ENCODE measurements at places on chromosomes 16 and 17. TPM values are rescaled to one million over a fixed set of nuclear protein-coding genes. Genes with fewer than 3 reads are reported as not detected.
A peak's percentile ranks its signal among the peaks of the same experiment; 100 is the strongest.

GRCh38 chr17:44297975-44298374 lies 10.4 kb upstream of the RUNDC3A start:
- no peak overlapping the region for H3K4me3 ChIP-seq
- H3K27ac ChIP-seq = no peak overlapping the region

GRCh38 chr17:29263916-29264315 lies 17.3 kb downstream of the CRYBA1 start:
- no peak for DNase-seq
- no peak overlapping the region for H3K27ac ChIP-seq
- H3K36me3 ChIP-seq = peaks cover 54% of the 10 kb centered on the region
- no peaks in the 10 kb centered on the region for H3K4me1 ChIP-seq
- H3K27me3 ChIP-seq = no peaks in the 10 kb centered on the region
- no peak overlapping the region for H3K4me3 ChIP-seq

- no peak for DNase-seq
- H3K36me3 ChIP-seq = peaks cover 55% of the 10 kb centered on the region
- no peak overlapping the region for H3K27ac ChIP-seq
- H3K4me3 ChIP-seq = no peak overlapping the region
- peaks cover 12% of the 10 kb centered on the region for H3K4me1 ChIP-seq
- no peaks in the 10 kb centered on the region for H3K27me3 ChIP-seq
These were observed 3.3 kb upstream of the NUDT16L1 start for GRCh38 chr16:4689864-4690704.

GRCh38 chr17:35188111-35188510 lies 6.1 kb downstream of the SLC35G3 start:
- no peaks in the 10 kb centered on the region for H3K4me1 ChIP-seq
- no peaks in the 10 kb centered on the region for H3K27me3 ChIP-seq
- H3K4me3 ChIP-seq = no peak overlapping the region
- H3K36me3 ChIP-seq = no peaks in the 10 kb centered on the region
- DNase-seq = no peak
- no peak overlapping the region for H3K27ac ChIP-seq

GRCh38 chr17:34979650-34980352 lies 511 bp upstream of the LIG3 start:
- H3K36me3 ChIP-seq = peaks cover 5% of the 10 kb centered on the region
- H3K4me3 ChIP-seq = peak overlapping the region; percentile 93
- peaks cover 9% of the 10 kb centered on the region for H3K4me1 ChIP-seq
- H3K27ac ChIP-seq = peak overlapping the region; percentile 99

GRCh38 chr16:15427648-15428239 lies 6.6 kb upstream of the BMERB1 start:
- peaks cover 2% of the 10 kb centered on the region for H3K27me3 ChIP-seq
- no peak overlapping the region for H3K27ac ChIP-seq
- no peaks in the 10 kb centered on the region for H3K36me3 ChIP-seq
- no peak overlapping the region for H3K4me3 ChIP-seq
- peak; percentile 36 for DNase-seq
- H3K4me1 ChIP-seq = no peaks in the 10 kb centered on the region

Gene KCNH6
- polyA plus RNA-seq = 6.9 TPM

Gene SLC16A5
- 25.5 TPM for polyA plus RNA-seq

Gene TEFM
- 25.5 TPM for polyA plus RNA-seq

Gene CTF1
- polyA plus RNA-seq = 4.0 TPM

Gene GOSR1
- 44.1 TPM for polyA plus RNA-seq

Measured in large intestine (tissue), 12 donors.